Skin of body (tissue), 3 donors: ENCODE measurements at places on chromosomes 5 and 9. TPM values are rescaled to one million over a fixed set of nuclear protein-coding genes. Genes with fewer than 3 reads are reported as not detected.

DNA sequence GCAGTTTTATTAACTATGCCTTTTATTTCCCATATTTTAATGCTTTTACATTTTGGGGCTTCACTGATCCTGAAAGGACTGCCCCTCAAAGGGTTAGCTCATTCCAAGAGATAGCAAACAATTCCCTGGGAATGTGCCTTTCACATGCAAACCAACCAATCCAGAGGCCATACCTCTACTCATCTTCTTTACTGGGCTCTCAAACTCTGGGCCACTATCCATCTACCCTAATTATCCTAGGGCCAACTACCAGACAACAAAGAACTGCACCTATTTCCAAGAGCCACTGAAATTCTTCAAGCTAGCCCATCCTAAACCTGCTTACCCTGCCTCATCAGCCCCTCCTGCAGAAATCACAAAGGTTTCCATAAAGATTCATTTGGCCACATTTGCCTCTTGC, 364.7 kb downstream of the CDH12 start:
- DNase-seq: no peak

The PNPLA7 gene
- total RNA-seq: 4.4 TPM

The PLPPR1 gene
- 1.5 TPM for total RNA-seq

DNA sequence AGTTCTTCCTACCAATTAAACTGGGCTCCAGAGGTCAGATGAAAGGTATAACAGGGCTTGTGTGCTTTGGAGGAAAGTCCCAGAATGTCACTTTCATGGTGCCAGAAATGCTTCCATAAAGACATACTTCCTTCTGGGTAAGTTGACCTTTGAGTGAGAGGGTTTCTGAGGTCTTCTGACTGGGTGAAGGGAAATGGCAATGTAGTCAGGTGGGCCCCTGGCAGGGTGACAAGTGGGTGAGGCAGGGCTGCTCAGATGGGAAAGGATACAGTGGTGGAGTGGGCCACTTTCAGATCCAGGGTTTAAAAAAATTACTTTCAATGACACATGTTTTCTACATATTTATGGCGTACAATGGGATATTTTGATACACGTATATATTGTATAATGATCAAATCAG, 136.5 kb upstream of the PITX1 start:
- DNase-seq: no peak

The GPR151 gene
- total RNA-seq: not detected

DNA sequence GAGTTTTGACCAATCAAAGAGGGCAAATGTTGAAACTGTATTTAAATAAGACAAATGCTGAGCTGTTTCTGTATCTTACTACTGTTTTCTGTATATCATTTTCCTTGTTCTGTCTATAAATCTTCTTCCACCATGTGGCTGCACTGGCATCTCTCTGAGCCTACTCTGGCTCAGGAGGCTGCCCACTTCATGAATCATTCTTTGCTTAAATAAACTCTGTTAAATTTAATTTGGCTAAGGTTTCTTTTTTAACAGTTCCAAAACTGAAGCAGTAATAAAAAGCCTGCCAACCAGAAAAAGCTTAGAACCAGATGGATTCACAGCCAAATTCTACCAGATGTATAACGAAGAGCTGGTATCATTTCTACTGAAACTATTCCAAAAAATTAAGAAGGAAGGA, 40.2 kb upstream of the TAS2R1 start:
- DNase-seq: no peak

DNA sequence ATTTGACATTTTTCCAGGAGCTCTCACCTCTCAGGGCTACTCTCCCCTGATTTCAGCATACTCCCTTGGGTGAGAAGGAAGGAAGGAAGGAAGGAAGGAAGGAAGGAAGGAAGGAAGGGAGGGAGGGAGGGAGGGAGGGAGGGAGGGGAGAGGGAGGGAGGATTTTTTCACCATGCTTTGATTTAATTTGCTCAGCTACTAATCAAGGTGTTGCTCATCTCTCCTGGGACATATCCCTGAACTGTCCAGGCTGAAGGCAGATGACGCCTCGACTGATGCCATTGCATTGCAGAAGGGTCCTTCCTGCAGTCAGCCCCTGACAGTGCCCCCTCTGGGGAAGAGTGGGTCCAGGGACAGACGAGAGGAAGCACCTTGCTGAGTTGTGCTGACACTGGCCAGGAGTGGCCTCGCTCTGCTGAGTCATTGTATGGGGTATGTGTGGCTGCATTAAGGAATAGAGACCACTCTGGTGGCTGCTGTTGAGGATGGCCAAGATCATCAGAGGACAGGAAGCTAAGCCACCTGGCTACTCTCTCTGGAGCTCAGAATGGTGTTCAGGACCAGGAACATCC, 43.6 kb upstream of the CRB2 start:
- no peak for DNase-seq
